ENCODE measurements at places on chromosomes 12 and 14.

- DNase-seq = no peak
Observed at GRCh38 chr12:103955811-103956508, 9.7 kb upstream of the TDG start.

GRCh38 chr14:105883066-105884005 lies 357.0 kb downstream of the TMEM121 start:
- no peak for DNase-seq

- no peak for DNase-seq
Observed at GRCh38 chr14:74275241-74275841, 27.4 kb downstream of the ABCD4 start.

DNA sequence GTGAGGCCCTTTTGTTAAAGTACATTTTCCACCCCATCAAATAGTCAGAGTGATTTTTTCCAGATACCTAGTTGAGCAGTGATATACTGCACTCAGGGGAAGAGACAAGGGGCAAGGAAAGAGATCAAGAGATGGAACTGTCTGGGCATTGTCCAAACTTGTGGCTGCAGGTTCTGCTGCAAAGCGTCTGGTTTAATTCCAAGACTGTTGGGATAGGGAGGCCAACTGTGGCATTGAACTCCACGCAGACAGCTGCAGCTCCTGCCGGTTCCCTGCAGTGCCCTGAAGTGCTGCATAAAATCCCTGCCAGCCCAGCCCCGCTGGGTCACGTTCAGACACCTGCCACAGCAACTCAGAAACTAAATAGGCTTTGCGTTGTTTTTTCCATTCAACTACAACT lies 30.5 kb downstream of the RPH3A start:
- no peak for DNase-seq

DNA sequence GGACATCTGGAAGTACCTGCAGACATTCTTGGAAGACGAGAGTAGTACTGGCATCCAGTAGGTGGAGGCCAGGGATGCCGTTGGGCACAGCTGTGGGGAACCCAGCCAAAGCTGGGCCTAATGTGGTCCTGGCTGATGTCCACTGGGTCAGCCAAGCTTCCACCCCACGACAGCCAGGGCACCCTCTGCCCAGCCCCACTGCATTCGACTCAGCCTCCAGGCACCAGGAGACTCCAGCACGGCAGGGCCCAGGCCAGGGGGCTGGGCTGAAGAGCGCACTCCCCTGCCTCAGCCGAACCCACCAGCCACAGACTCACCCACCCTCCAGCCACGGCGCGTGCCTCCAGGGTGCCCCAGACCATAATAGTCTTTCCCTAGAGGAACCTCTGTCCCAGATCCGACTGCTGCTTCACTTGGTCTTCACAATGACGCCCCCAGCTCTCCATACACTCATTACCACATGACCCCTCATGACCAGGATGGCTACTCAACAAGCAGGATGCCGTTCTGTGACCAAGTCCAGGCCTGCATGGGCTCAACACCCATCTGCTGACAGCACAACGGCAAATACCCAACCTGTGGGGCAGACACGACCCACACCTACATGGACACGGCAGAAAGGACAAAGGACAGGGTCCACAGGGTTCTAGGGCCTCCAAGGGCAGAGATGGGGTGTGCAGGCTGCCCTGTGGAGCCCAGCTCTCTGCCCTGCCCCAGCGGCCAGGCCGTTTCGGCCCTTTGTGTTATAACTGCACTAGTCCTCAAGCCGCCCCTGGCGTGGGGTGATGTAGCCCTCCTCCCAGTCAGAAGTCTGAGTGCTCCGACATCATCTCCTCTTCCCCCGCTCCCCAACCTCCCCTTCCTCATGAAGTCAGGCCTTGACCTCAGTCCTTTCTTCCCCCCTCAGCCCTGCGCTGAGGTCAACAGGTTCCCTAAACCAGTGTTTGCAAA lies 22.8 kb downstream of the ITPK1 start:
- DNase-seq = no peak

GRCh38 chr14:99004112-99004511 lies 267.9 kb downstream of the BCL11B start:
- DNase-seq = no peak

DNA sequence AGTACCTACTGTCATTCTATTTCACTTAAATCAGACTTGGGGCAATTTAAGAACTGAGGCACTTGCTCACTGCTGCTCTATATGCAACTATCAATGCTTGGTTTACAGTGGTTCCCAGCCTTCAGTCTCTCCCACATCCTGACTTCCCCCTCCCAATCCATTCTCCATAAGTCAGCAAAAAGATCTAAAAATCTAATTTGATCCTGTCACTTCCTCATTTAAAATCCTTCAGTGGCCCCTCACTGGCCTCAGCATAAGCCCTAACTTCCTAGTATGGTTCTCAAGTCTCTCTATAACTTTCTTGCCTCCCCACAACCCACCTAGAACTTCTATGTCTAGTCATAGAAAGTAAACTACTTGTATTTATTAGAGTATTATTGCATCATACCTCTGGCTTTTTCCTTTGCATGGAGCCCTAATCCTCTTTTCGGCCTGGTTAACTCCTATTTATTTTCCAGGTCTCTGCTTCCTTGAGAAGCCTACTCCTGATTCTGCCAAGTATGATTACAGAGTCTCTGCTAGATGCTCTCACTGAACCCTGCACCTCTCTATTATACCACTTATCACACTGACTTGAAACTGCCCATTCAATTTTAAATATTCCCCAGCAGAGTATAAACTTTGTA lies 130.6 kb downstream of the RALGAPA1 start:
- DNase-seq = no peak

GRCh38 chr12:129083121-129083840 lies 230.0 kb downstream of the GLT1D1 start:
- DNase-seq = no peak

- DNase-seq = no peak
Observed at GRCh38 chr12:101221301-101221700, 11.3 kb upstream of the SLC5A8 start.

DNA sequence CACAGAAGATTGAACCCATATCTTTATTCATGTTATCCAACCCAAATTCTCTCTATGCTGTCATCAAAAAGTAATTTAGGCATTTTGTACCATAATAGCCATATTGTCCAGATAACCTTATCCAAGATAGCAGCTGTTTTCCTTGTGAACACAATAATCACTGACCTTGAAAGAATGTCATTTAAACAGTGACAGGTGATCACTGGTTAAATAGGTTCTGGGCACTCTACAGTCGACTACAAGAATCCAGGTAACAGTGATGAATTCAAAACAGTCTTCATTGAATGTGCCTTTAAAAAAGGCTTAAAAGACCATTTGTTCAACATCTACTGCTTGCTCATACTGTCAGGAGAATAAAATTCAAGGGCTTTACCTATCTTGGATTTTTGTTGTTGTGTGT lies 4.6 kb upstream of the SPX start:
- DNase-seq = no peak

DNA sequence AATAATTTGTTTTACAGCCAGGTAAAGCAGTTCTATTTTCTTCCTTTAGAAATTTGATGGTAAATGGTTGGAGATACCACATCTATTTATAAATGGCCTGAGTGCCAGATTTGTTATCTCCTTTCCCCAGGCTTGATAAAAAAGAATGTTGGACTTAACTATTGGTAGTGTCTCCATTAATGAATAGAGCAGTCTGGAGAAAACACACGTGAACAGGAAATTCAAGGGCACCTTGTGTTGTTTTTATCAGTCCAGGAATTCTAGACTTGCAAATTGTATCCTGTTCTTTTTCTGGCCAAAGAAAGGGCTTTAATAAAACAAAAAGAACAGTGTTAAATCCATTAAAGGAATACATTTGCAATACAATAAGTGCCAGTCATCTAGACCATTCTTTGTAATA lies 40.8 kb upstream of the BMAL2 start:
- DNase-seq = no peak

- no peak for DNase-seq
Observed at GRCh38 chr12:104106965-104107364, 31.0 kb downstream of the NFYB start.

DNA sequence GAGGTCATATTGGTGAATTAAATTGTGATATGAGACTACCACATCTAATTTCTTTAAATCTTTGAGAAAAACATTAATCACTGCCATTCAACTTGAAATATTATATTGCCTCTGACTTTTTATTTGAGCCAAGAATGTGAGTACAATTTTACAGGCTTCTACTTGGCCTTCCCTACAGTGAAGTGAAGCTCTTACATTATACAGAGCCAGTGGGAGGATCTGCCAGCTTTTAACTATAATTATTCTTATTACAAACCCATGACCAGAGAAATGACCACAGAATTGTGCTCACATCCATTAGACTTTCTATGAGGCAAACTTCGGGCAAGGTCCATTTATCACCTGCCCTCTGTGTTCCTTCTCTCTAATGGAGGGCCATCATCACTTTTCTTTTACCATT lies 114.2 kb downstream of the RERGL start:
- no peak for DNase-seq

DNA sequence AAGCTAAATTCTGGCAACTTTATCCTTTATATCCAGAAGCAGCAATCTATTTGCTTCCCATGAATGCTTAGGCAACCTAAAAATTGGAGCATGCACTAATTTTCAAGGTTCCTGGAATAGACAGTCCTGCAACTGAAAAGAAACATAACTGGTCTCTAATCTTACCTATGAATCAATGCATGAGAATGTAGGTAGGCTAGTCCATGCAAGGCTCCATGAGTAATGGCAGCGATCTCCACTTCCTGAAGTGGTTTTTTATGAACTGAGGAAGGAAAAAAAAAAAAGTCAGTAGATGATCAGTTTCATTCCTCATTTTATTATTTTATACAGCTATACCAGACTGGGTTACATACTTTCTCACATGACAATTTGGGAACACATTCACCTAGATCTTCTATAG lies 102.0 kb downstream of the PEBP1 start:
- no peak for DNase-seq

DNA sequence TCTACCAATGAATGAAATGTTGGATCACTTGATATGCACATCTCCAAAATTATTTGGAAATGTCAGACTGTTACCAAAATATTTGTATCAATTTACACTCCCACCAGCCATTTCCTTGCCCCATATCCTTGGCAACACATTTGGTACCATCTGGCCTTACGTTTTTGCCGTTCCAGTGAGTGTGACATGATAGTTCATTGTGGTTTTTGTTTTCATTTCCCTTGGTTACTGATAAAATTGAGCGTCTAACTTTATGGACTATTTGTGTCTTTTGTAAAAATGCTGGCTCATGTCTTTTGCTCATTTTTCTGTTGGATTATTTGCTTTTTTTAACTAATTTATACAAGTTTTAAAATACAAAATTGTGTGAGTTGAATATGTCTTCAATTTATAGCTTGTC lies 11.0 kb downstream of the KLHDC1 start:
- no peak for DNase-seq

GRCh38 chr14:104446611-104447010 lies 133.0 kb upstream of the C14orf180 start:
- DNase-seq = no peak

- no peak for DNase-seq
Observed at GRCh38 chr12:23954332-23954731, 4.9 kb upstream of the SOX5 start.

- no peak for DNase-seq
Observed at GRCh38 chr12:105721891-105722290, 391.4 kb downstream of the C12orf75 start.

DNA sequence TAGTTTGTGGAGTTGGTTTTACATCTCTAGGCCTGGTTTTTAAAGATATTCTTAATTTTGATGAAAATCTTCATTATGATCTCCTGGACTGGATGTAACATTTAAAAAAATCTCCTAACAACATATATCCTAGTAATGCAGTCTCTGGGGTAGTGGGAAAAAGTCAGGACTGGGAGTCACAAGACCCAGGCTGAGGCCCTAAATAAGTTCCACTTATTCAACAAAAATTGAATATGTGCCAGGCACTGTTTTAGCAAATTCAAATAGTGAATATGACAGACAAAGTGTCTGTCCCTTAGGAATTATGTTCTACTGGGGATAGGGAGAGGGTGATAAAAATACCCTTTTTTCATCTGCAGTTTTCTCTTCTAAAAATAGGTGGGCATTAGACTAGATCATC lies 248.4 kb downstream of the PAWR start:
- no peak for DNase-seq

DNA sequence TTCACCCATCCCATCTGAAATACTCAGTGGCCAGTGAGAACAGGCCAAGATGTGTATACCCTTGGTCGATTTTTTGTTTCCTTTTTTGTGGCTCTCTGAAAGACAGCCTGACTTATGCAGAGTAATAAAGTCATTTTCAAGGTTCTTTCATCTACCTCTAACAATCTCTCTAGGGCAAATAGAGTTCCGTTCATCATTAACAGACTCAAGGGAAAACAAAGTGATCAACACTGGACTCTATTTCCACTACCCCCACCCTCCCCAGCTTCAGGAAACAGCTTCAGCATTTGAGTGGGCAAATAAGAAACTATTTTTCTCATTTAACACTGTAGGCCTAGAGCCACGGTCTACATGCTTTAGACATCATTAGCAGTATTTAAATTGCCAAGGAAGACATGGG lies 15.9 kb downstream of the PRKAB1 start:
- no peak for DNase-seq

GRCh38 chr14:75340921-75341320 lies 62.3 kb downstream of the FOS start:
- DNase-seq = no peak

- DNase-seq = no peak
Observed at GRCh38 chr14:73862480-73862879, 10.8 kb downstream of the PTGR2 start.

GRCh38 chr12:81370456-81370855 lies 292.6 kb downstream of the ACSS3 start:
- DNase-seq = no peak

DNA sequence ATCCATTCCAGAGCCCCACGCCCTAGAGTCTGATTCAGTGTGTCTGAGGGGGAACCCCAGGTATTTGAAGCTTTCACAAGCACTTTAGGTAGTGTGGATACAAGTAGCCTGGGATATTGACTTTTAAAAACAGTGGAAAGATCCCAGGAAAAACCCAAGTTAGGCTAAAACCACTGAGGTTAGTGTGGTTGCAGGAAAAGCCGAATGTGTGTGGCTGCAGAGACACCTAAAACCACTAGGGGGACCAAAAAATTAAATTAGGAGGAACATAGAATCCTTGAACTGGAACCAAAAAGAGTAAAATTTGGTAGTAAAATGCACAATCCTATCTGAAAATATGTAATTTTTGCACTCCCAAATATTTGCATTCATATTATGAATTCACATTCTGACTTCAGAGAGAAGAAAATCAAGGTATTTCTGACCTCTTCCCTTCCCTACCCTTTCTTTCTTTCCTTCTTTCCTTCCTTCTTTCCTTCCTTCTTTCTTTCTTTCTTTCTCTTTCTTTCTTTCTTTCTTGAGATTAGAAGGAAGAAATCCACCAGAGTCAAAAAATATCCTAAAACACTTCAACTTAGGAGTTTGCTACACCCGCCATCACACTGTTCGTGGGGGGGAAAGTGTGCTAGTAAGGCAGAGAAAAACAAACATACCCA lies 37.8 kb downstream of the SLCO1A2 start:
- no peak for DNase-seq
